ENCODE measurements at places on chromosomes 13 and 19.

- DNase-seq: no peak
Observed at GRCh38 chr13:101272886-101273285, 143.4 kb downstream of the NALCN start.

GRCh38 chr19:46015687-46016425 lies 7.0 kb downstream of the PGLYRP1 start:
- DNase-seq: no peak

GRCh38 chr19:49860336-49861102 lies 6.9 kb downstream of the PNKP start:
- DNase-seq: no peak

GRCh38 chr19:45882652-45883585 lies 3.0 kb downstream of the IRF2BP1 start:
- DNase-seq: no peak

GRCh38 chr13:75945841-75946482 lies 309.8 kb downstream of the LMO7 start:
- no peak for DNase-seq

GRCh38 chr13:36767276-36767675 lies 51.7 kb upstream of the RFXAP start:
- DNase-seq: no peak

DNA sequence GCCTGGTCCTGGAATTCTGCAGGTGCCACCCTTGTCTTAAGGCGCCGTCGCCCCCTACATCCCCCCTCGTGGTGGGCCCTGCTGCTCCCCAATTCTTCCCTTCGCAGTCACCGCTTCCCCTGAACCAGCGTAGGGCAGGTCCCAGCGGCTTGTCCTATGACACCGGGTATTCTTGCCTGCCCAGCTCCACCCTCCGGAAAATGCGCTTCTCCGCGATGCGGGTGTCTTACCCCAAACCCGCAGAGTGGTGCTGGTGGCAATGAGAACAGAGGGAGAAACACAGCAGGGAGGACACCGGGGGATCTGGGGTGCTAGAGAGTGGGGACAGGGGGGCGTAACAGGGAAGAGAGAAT lies 9.0 kb downstream of the ZNF808 start:
- DNase-seq: no peak

All from vagina (tissue), 2 donors.